ENCODE measurements at places on chromosomes 11 and 22. TPM values are rescaled to one million over a fixed set of nuclear protein-coding genes. Genes with fewer than 3 reads are reported as not detected.
A peak's percentile ranks its signal among the peaks of the same experiment; 100 is the strongest.

DNA sequence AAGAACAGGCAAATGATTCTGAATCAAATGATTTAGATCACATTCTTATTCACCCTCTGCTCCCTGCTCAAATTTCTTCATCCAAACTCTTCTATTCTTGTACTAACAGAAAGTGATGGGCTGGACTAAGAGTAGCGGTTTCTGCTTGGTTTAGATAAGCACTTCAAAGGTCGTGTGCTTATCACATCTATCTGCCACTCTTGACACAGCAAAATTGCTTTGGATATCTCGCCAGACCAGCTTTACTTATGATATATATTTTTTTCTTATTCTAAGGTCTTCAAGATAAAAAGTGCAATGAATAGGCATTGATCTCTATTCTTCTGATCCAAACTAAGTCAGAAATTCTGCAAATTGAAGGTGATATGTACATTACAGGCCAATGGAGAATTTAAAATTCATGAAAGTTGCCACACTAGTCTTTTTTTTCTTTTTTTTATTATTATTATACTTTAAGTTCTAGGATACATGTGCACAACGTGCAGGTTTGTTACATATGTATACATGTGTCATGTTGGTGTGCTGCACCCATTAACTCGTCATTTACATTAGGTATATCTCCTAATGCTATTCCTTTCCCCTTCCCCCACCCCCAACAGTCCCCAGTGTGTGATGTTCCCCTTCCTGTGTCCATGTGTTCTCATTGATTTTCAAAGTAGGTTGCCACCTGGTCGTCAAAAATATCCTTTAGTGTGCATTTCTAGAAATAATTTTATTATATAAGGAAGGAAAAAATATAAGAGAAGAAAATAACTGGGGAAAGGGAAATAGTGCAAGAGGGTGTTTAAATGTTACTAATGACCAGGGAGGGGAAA lies 1941.0 kb upstream of the RAG2 start:
- DNase-seq, result no peak

GRCh38 chr22:28269277-28269676 lies 350.2 kb upstream of the PITPNB start:
- DNase-seq, result no peak

DNA sequence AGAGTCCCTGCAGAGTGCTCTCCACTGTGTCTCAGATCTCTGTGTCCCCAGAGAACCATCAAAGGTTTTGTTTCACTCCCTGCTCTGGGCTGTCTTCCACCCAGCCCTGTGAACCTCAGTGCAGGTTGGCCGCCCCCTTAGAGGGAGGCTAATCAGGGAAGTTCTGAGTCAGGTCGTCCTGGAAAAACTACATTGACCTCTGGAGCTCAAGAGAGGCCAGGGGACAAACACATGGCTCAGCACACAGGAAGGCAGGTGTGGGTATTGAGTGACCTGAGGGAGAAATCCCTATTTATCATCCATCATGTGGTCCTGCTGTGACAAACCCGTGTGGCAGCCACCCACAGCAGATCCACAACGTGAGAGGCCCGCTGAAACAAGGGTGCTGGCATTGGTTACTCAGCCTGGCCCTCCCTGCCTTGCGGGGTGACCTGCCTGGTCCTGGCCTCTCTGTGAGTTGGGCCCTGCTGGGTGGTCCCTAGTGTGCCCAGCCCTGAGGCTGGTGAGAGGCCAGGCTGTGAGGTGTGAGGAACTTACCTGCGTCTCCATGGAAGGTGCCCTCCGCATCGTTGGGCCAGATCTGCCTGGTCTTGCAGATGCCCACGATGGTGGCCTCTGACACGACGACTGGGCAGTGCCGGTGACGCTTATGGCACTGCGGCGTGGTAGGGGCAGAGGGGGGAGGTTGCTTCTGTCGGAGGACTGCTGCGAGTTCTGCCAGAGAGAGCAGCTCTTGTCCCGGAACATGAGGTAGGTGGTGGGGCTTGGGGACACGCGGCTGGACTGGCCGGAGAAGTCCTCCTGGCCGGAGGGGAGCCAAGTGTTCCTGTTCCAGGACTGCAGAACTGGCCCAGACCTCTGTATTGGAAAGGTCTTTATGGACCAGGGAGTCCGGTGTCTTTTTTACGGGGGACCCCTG lies 669 bp upstream of the BCR start:
- no peak for DNase-seq

DNA sequence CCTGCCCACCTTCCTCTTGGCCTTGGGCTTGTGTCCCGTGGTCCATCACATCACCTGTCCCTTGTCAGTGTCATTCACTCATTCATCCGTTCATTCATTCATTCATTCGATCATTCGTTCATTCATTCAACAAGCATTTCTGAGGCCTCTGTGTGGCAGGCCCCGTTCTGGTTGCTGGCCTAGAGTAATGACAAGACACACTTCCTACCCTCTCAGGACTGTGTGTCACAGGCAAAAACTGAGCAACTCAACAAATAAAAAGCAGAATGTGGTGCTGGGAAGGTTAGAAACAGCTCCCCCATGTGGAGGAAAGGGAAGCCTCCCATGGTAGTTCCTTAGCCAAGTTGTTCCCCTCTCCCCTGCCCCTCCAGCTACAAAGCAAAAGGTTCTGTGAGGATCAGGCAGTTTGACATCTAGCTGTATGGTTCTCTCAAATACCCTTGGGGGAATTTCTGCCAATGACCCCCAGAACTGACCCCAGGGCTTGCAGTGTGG lies 1.6 kb upstream of the OMP start:
- no peak for DNase-seq

- no peak for DNase-seq
Observed at GRCh38 chr11:81112718-81113117, 1620.9 kb downstream of the FAM181B start.

Gene PGA5
- not detected for total RNA-seq

DNA sequence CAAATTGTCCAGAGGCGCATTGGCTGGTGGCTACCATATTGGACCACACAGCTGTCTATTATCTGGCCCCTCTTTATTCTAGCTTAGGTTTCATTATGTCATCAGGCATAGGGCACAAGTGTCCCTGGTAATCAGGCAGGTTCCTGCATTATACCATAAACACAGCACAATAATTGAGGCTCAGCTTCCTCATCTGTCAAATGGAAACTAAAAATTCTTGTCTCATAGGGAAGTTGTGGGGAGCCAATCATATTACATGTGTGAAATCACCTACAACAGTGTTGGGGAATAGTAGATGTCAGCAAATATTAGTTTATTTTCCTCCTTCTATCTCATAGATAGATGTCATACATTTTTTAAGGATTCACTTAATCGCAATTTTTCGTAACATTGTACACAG lies 231.0 kb upstream of the SORL1-AS1 start:
- DNase-seq, result no peak

GRCh38 chr22:45704648-45705047 lies 33.0 kb downstream of the ATXN10 start:
- no peak for DNase-seq

DNA sequence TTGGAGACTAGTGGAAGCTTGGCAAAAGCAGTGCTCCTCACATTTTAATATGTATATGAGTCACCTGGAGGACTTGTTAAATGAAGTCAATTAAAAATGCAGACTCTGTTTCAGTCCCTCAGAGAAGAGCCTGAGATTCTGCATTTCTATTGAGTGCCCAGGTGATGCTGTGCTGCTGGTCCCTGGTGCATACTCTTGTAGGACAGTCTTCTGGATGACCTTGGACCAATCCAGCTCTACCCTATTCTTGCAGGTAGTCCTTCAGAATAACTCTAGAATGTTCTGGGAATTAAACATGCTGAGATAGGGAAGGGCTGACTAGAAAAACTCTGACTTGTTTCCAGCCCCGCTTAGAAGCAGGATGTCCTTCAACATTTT lies 115.9 kb downstream of the CASP12 start:
- no peak for DNase-seq

- no peak for DNase-seq
Observed at GRCh38 chr11:68780829-68781228, 29.5 kb upstream of the TESMIN start.

GRCh38 chr22:46695346-46696228 lies 42.5 kb downstream of the CERK start:
- no peak for DNase-seq

Gene FAM180B
- total RNA-seq, result not detected

GRCh38 chr11:34002420-34002819 lies 49.1 kb upstream of the CAPRIN1 start:
- no peak for DNase-seq

DNA sequence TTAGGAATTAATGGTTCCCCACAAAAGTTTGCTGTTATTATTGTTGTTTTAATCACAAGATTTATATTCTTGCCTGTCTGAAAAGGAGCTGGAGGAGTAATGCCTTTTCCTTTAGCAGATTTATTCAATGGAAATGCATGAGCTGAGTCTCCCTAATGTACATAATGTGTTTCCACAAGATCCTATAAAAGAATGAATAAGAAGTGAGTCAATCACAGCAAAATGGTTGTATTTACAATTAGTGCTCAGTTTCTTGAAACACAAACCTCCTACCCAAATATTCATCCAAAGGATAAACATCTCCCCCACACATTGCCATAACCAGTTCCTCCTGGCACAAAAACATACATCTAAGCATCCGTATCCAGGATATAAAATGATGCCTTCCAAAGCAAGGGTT lies 33.3 kb downstream of the ME3 start:
- DNase-seq, result no peak

DNA sequence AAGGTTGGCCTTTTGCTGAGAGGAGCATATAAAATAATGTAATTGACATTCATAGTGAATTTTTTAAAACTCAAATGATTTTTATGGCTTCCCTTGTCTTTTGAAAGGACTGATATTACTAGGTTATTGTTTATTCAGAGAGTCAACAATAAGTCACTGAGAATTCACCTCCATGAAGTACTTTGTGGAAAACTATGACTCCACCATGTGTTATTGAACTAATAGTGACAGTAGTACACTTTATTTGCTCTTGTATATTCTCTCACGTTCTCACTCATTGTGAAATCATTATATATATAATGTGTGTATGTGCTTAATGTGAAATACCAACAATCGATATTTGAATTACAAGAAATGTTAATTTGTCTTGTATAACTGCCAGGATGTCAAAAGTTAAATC lies 267.4 kb upstream of the CCDC179 start:
- DNase-seq, result no peak

DNA sequence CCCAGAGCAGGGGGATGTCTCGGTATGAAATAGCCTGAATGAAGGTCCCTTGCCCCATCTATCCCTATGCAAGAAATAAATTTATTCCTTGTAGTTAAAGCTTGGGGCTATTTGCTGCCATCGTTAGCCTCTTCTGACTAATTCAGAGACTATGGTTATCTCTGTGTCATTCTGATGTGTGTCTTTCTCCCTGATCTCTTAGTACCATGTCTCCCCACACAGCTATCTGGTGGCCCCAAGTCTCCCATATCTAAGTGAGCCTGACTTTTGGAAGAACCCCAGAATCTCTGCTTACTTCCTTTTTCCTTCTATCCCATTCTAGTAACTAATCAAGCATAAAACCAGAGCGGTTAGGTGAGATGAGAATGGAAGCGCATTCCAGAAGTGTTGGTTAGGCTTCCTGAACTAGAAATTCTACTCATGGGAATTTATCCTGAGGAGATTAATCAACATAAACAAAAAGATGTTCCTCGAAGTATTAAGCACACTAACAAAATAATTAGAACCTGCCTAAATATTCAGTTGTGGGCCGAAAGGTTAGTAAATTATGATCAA lies 71.4 kb upstream of the BMAL1 start:
- DNase-seq, result no peak

DNA sequence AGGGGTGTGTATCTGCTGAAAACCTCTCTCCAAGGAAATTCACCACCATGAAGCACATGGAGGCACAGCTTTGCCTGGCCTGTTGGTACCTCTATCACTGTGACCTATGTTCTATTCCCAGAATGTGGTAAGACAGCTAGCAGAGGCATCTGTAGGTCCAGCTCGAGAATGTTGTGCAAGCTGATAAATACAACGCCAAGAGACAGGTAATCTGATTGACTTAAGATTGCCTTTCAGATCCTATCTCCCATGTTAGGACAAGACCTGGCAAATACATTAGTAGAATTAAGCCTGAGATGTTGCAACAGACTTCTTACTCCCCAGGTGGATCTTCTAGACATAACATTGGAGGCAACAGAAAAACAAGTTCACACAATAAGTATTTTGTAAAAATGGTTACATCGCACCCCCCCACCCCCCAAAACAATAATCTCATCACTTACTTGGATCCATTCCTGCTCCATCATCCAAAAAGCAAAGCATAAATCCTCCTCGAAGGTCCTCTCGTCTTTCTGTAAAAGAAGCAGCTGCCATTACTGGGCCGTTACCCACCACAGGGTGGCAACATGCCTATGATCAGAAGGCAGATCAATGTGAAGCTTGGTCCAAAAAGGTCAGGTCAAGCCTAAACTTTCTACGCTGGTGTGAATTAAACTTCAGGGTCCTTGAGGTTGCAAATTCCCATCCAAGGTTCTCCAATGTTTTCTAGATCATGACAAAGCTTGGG lies 18.5 kb downstream of the MORC2 start:
- no peak for DNase-seq

DNA sequence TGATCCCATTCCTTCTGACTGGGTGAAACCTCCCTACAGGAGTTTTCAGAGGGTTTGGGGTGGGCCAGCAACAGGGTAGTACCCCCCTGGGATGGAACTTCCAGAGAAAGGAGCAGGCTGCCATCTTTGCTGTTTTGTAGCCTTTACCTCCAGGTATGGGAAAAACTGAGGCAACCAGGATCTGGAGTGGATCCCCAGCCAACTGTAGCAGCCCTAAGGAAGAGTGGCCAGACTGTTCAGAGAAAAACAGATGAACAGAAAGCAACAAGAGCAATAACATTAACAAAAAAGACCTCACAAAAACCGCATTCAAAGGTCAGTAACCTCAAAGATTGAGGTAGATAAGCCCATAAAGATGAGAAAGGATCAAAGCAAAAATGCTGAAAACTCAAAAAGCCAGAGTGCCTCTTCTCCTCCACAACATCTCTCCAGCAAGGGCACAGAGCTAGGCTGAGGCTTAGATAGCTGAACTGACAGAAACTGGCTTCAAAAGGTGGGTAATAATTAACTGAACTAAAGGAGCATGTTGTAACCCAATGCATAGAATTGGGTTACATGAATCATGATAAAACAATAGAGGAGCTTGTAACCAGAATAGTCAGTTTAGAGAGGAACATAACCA lies 1288.6 kb upstream of the CNTN5 start:
- peak; percentile 49 for DNase-seq

GRCh38 chr22:39303358-39303757 lies 16.1 kb downstream of the RPL3 start:
- no peak for DNase-seq

Measured in kidney epithelial cell (primary cell).